ENCODE measurements at places on chromosomes 12 and 14.

GRCh38 chr14:56738020-56738419 lies 72.3 kb downstream of the OTX2 start:
- DNase-seq, result no peak

DNA sequence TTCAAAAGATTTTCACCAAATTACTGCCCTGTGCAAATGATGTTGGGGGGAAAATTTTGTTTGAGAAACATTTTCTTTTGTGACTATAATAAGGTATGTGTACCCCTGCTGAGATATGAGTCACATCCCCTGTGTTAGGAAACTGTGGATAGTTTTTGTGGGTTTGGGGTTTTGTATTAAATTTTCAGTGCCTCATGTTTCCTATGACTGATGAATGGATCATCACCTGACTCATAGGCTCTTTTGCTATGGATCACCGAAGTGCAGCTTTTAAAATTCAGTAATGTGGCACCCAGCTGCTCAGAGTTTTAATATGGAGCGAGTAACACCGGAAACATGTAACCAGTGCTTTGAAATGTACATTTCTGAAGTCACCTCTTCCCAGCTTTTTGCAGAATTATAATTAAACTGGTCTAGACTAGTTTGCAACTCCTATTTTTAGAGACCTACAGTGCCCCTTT lies 167.4 kb upstream of the HMGA2 start:
- no peak for DNase-seq

DNA sequence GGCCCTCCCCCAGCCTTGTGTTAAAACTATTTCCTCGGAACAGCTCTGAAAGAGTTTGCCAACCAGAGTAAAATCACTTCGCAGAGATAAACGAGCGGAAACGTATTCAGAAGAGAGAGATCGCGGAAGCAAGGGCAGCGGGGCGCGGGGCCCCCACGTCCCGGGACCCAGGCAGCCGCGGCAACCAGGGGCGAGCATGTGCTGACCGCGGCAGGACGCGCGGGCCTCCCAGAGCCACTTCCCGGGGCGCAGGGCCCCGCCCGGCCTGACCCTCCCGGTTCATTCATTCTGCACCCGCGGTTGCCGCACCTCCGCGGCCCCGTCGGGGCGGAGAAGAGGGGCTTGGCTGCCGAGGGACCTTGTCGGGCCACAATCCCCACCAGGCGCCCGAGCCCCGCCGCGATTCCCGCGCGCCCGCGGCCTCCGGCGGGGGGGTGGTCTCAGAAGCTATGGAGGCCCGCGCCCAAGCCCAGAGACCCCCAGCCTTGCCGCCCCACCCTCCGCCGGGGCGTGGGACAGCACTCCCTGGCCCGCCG lies 598 bp downstream of the UBE2N start:
- peak; percentile 1 for DNase-seq

- DNase-seq, result peak; percentile 34
These were observed at the start of gene PIP4K2C for GRCh38 chr12:57590864-57591781. TSS of gene PIP4K2C (plus strand) at chr12:57591192. CDS start at chr12:57591290, 98 bp downstream.

DNA sequence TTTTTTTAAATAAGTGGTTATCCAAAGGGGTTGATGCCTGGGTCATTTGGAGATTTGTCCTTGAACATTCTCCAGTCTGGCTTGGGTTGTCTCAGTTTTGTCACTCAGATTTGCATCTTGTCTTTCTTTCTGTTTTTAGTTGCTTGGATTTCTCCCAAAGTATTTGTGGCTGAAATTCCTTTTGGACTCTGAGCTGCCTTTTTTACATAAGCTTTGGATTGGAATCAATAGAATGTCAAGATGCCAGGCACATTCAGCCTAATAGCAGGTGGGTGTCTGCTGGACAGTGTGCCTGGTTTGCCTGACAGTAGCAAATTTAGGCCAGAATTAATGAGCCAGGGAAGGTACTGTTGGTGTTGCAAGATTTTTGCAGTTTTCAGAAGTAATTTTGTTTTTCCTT lies 50.0 kb downstream of the FLRT2 start:
- no peak for DNase-seq

- no peak for DNase-seq
These were observed 3.9 kb downstream of the ANKRD33 start for GRCh38 chr12:51891843-51892242.

GRCh38 chr12:2177003-2177402 lies 124.2 kb downstream of the CACNA1C start:
- no peak for DNase-seq

DNA sequence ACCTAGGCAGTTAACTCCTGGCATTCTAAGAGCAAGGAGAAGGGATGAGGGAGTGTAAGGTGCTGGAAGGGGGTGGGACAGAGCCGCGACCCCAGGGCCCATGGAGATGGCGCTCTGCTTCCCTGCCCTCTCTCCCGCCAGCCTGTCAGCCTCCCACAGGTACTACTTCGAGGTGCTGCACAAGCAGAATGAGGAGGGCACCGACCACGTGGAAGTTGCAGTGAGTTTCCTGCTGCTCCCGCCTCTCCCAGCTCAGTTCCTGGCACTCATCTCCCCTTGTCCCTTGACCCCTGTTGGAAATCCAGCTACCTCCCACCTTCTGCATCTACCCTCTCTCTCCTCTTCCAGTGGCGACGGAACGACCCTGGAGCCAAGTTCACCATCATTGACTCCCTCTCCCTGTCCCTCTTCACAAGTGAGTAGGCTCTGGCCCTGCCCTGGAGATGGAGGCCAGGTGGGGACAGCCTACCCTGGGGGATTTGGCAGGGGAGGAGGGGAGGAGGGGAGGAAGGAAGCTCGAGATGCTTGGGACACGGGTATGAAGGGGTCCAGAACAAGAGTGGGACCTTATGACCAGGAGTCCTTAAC lies 88.2 kb downstream of the B4GALNT3 start:
- no peak for DNase-seq

GRCh38 chr14:103688906-103689902 lies 26.0 kb downstream of the XRCC3 start:
- no peak for DNase-seq

- DNase-seq, result no peak
These were observed 105.1 kb downstream of the LLPH start for GRCh38 chr12:66025477-66025876.

GRCh38 chr14:39446131-39446744 lies 14.0 kb upstream of the FBXO33 start:
- DNase-seq, result no peak

- DNase-seq, result no peak
These were observed 4.4 kb downstream of the CD9 start for GRCh38 chr12:6204533-6205143.

- no peak for DNase-seq
These were observed 175.4 kb upstream of the CDKN3 start for GRCh38 chr14:54221432-54221803.

DNA sequence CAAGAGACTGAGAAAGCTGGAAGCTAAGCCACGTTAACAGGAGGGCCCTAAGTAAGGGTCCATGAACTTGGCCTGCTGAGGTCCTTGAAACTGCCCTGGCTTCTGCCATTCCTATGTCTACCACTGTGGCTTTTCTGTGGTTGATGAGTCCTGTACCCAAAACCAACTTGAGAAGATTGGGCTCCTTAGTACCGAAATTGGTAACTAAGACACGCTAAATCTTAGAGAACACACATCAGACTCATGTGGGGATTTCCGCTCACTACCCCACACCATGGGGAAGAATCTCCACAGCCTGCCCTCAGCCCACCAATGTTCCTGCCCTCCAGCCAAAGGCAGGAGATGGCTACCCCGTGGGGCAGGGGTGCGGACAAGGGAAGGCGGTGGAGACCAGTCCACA lies 232.9 kb downstream of the SPTSSA start:
- DNase-seq, result no peak

DNA sequence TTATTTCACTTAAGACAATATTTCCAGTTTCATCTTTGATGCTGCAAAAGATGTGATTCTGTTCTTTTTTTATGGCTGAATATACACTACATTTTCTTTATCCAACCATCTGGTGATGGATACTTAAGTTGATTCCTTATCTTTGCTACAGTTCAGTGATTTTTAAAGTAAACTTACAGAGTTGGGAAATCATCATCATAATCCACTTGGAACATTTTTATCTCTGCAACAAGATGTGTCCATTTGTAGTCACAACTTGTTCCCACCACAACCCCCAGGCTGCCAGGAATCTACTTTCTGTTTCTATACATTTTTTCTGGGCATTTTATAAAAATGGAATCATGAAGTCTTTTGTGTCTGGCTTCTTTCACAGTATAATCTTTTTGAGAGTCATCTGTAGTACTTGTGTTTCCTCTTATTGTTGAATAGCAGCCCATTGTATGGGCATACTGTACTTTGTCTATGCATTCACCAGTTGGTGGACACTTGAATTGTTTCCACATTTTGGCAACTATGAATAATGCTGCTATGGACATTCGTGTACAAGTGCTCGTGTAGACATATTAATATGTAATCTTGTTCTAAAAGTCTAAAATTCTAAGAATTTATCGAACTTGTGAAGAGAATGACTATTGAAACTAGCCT lies 212.5 kb upstream of the DDHD1 start:
- no peak for DNase-seq

DNA sequence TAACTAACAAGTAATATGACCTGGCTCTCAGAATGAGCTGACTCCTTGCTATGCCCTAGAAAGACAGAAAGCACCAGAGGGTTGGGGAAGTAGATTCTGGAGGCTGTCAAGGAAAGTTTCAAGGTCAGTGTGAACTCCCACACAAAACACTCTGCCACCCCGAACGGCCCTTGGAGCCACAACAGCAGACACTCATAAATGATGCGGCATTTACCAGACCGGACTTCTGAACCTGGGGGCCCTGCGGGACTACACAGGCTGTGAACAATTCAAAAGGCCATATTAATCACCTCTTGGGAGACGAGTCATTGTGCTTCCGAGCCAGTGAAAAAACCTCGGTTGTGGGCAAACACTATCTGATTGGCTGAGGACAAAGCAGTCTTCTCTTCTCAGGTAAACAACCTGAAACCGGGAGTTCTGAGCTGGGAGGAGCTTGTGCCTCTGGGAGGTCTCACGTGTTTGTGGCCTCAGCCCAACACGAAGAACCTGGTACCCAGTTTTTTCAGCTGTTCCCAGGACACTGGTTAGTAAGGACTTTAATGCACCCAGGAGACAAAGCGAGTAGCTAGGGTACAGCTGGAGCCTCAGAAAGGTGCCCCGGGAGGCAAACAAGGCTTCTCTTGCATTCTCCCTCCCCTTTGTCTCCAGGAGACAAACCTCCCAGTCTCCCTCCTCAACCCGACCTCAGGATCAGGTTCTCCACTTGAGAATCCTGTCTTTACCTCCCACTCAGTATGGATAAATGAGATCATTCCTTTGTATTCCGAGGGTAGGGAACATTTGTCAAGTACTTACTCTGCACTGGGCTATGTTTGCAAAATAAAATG lies 35.3 kb downstream of the VWF start:
- DNase-seq, result no peak

GRCh38 chr12:23756416-23756815 lies 193.1 kb downstream of the SOX5 start:
- DNase-seq, result no peak

DNA sequence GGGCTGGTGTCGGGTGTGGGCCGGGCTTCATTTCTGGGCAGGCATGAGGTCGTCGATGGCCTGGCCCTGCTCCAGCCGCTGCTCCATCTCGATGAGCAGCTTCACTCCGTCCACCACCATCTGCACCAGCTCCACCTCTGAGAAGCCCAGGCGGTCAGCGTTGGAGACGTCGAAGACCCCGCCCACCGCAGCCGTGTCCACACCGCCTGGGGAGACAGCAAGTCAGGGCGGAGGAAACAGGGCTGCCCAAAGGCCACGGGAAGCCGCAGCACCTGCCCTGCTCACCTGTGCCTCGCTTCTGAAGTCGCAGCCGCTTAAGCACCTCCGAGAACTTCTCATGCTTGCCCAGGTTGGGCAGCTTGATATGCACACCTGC lies 2.8 kb downstream of the CKB start:
- DNase-seq, result no peak

- no peak for DNase-seq
These were observed 193.5 kb upstream of the BCL2L14 start for GRCh38 chr12:11877102-11877826.

DNA sequence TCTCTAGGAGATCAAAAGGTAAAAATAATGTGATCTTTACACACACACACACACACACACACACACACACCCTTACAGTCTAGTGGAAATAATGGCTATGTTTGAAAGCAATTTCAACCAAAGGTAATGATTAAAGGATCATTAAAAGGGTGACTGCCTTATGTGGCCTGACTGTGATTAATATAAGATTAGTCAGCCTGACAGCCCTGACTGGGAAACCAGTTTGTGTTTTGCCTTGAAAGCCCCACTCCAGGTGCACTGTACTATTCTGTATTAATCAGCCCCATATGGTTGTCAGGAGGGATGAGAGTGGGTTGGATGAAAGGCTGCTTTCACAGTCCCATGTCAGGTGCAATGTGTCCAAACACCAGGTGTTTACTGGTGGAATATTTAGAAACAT lies 10.5 kb downstream of the RASSF9 start:
- no peak for DNase-seq

DNA sequence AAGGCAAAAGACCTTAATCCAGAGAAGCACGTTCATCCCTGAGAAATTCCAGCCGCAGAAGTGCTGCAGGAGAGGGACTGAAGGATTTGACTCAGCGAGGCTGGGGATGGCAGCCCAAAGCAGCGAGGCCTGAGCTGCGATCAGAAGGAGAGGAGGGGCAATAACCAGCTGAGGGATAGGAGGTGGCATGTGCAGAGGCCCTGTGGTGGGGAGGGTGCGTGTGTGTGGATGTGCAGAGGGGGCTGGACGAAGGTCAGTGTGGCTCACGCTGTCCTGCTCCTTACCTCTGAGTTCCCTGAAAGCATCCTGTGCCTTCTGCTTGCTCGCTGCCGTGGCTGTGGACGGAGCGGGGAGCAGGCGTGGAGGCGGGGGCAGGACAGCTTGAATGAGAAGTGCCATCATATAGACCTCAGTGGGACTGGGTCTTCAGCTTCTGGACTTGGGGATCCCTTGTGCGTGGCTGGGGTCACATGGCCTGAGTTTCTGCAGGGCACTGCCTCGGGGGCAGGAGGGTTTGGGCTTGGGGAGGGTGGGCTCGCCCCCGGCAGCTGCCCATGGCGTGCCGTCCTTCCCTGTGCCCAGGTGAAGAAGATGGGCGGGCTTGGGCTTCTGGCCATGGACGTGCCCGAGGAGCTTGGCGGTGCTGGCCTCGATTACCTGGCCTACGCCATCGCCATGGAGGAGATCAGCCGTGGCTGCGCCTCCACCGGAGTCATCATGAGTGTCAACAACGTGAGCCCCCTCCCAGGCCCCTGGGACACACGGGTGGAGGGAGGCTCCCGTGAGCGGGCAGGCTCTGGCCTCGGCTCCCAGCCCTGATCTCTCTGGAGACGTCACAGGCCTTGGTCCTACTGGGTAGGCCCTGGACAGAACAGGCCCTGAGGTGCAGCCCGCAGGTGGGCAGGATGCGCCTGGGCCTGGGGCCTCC lies 11.0 kb downstream of the ACADS start:
- DNase-seq, result no peak

- no peak for DNase-seq
These were observed 406.5 kb downstream of the LRIG3 start for GRCh38 chr12:58513852-58514251.
